ENCODE measurements at places on chromosomes 16 and 17. TPM values are rescaled to one million over a fixed set of nuclear protein-coding genes. Genes with fewer than 3 reads are reported as not detected.

NAA60 gene
- total RNA-seq, result 36.3 TPM

CACNG1 gene
- total RNA-seq, result not detected

PRKCB gene
- 10.6 TPM for total RNA-seq

KRT39 gene
- not detected for total RNA-seq

HAS3 gene
- 0.99 TPM for total RNA-seq

ASPSCR1 gene
- 57.4 TPM for total RNA-seq

KRTAP17-1 gene
- total RNA-seq, result not detected

RDM1 gene
- total RNA-seq, result not detected

WNK4 gene
- total RNA-seq, result 0.26 TPM

DNA sequence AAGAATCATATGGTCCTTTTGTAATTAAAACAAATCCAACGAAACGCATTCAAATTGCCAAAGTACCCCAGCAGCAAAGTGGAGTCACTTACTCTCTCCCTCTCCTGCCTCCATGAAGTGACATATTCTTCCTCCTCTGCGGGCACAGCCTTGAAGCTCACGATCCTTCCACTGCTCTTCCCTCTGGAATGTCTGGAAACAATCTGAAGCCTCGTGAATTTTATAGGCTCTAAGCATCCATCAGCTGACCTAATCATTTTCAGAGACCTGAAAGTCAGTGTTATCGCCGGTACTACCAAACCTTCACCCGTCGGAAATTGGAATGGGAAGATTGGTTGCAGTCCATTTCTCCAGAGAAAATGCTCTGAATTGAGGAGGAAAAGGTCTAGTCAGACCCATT lies 134.5 kb upstream of the FOXF1 start:
- no peak for DNase-seq

GRCh38 chr17:82874011-82874835 lies 34.4 kb upstream of the ZNF750 start:
- DNase-seq, result no peak

DNA sequence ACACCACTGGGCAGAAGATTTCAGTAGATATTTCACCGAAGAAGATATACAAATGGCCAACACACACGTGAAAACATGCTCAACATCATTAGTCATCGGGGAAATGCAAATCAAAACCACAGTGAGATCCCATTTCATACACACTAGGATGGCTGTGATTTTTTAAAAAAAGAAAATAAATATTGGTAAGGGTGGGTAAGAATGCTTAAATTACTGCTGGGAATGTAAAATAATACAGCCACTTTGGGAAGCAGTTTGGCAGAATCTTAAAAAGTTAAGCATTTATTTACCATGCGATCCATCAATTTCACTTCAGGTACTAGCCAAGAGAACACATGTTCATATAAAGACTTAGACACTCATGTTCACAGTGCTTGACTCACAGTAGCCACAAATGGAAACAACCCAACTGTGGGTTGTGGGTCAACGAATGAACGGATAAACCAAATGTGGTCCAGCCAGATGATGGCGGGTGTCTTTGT lies 6.5 kb upstream of the C16orf74 start:
- DNase-seq, result no peak

DNA sequence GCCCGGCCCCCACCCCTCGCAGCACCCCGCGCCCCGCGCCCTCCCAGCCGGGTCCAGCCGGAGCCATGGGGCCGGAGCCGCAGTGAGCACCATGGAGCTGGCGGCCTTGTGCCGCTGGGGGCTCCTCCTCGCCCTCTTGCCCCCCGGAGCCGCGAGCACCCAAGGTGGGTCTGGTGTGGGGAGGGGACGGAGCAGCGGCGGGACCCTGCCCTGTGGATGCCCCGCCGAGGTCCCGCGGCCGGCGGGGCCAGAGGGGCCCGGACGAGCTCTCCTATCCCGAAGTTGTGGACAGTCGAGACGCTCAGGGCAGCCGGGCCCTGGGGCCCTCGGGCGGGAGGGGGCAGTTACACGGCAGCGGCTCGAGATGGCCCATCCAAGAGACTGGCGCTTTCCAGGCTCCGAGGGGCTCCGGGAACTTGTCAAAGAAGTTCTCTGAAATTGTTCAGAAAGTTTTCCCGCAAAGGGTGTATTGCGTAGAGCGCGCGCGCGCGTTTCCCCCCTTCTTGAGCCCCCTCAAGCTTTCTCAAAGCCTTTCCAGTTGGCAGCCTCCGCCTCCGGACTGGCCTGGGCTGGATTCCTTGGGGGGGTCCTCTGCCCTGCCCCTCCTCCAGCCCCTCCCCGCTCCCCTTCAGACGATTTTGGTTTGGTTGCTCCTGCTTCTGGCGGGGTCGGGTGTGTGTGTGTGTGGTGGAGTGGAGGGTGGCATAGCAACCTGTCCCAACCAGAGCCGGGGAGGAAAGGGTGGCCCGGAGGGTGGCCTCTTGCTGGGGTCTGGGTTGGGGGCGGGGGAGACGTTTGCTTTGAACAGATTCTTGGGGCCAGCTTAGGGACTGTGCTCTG lies 504 bp downstream of the ERBB2 start:
- DNase-seq, result no peak

- DNase-seq, result no peak
Measured at GRCh38 chr17:60091908-60092331, 13.2 kb upstream of the HEATR6 start.

- no peak for DNase-seq
Measured at GRCh38 chr16:80303691-80304090, 237.1 kb upstream of the DYNLRB2 start.

DNA sequence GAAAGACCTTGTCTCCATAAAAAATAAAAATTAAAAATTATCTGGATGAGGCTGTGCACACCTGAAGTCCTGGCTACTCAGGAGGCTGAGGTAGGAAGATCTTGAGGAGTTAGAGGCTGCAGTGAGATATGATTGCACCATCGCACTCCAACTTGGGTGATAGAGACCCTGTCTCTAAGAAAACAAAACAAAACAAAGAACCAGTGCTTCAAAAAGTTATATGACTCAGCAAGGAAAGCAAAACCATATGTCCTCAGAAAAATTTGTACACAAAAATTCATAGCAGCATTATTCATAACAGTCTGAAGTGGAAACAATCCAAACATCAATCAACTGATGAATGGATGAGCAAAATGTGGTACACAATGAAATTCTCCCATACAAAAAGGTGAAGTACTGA lies 48.9 kb downstream of the SLFN5 start:
- no peak for DNase-seq

DNA sequence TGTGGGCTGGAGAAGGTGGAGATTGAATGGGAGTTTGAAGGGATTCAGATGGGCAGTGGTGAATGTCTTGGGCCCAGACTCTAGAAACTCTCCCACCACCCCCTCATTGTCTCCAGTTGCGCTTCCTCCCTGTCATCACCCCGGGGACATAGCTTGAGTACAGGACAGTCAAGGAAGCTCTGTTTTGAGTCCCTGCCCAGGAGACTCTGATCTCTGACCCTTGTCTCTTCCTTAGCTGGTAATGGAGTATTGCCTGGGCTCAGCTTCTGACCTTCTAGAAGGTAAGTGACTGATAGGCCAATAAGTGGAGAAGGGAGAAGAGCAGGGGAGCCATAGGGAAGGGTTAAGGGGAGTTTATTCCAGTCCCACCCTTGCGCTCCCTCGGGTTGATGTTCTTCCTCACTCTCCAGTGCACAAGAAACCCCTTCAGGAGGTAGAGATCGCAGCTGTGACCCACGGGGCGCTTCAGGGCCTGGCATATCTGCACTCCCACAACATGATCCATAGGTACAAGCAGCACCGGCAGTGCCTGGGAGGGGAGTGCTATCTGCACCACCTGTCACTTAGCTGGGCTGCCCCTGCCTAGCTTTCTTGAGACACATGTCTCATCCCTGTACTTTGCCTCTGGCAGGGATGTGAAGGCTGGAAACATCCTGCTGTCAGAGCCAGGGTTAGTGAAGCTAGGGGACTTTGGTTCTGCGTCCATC lies 5.0 kb downstream of the TAOK2 start:
- no peak for DNase-seq

- DNase-seq, result no peak
Measured at GRCh38 chr16:55846598-55847346, 13.9 kb upstream of the CES1 start.

DNA sequence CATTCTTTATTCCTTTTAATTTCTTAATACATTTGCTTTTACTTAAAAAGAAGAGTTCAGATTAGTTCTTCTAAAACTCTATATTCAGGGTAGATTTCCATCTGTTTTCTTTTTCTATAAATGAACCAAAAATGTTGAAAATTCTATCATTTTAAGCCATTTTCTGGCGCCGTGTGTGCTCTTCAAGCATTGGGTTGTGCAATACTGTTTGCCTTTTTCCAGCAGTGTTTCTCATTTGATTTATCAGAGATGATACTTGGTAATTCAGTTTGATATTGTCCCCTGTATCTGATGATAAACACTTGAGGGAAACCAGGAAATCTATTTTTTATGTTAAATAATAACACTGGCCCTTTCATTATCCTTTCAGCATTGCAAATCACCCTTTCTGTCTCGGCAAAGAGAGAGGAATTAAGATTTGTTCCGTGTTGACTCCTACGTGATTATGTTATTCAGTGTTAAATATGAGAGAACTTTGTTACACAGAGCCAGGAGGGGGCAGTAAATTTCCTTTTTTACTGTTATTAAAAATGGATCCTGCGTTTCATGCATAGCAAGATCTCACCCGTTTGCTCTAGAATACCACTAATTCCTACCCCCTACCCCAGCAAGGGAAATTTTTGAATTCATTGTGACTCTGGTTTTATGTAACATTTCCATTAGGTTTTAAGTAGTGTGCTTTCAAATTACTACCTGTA lies 606.9 kb upstream of the RBFOX1 start:
- DNase-seq, result no peak

- no peak for DNase-seq
Measured at GRCh38 chr17:68453991-68454665, 3.2 kb downstream of the WIPI1 start.

DNA sequence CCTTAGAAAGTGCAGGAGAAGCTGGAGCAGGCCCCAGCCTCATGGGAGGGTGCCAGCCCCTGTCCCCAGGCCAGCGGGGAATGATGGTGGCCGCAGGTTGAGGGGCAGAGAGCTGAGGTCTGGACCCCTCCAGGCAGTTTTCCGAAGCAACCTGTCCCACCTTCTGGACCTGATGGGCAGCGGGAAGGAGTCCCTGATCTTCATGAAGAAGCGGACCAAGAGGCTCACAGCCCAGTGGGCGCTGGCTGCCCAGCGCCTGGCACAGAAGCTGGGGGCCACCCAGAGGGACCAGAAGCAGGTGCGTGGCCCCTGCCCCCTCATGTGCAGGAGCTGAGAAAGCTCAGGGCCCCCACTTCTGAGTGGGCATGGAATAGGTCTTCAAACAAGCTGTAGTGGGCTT lies 36.8 kb downstream of the MGAT5B start:
- DNase-seq, result no peak

GRCh38 chr17:21297597-21297996 lies 13.1 kb downstream of the MAP2K3 start:
- DNase-seq, result no peak

DNA sequence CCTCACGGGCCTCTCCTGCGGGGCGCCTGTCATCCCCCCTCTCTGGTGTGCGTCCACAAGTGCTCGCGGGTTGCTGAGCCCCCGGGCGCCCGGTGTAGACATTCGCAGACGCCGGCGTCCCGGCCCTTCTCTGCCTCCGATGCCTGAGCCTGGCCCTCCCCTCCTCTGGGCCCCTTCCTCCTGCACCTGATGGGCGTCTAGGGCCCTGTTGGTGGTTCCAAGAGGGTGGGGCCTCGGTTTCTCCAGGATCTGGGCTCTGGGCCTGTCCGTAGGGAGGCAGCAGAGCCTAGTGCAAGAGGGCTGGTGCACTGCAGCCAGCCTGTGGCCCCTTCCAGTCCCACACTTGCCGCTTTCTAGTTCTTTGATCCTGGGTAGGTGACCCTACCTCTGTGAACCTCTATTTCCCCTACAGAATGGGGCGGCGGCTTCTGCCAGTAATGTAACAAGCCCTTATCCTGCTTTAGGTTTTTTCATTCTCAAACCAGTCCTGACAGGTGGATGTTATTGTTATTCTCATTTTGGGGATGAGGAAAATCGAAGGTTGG lies 623 bp downstream of the E4F1 start:
- peak; percentile 60 for DNase-seq

GRCh38 chr17:48002266-48002915 lies 31.5 kb downstream of the CDK5RAP3 start:
- no peak for DNase-seq

- DNase-seq, result no peak
Measured at GRCh38 chr16:64545768-64546167, 576.1 kb downstream of the CDH11 start.

DNA sequence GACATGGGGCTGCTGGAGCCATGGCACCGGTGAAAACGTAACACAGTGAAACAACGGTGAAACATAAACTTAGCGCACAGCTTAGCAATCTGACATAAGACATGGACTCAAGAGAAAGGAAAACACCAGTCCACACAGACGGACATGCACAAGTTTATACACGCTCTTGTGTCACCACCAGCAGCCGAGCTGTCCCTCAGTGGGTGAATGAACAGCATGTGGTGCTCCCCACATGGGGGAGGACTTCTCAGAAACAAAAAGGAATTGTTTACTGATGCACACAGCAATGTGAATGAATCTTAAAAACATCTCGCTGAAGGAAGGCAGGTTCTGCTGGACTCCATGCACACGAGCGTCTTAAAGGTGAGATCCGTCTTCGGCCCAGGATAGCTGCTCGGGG lies 34.2 kb downstream of the KLHDC4 start:
- DNase-seq, result no peak

DNA sequence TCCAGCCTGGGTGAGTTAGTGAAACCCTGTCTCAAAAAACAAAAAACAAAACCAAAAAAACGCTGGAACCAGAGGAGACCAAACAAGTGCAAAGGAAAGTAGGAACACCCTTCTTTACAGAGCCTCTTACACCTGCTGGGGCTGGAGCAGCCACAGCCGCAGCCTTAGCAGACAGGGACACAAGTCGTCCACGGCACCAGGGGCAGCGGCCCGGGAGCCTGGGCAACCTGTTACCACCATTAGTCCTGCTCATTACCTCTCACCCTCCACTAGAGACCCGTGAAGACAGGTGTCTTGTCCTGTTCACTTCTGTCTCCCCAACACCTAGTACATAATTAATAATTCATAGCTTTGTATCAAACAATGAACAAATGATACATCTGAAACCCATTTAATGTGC lies 83.6 kb downstream of the C16orf78 start:
- no peak for DNase-seq

- DNase-seq, result no peak
Measured at GRCh38 chr16:9895817-9896216, 286.4 kb downstream of the GRIN2A start.

DNA sequence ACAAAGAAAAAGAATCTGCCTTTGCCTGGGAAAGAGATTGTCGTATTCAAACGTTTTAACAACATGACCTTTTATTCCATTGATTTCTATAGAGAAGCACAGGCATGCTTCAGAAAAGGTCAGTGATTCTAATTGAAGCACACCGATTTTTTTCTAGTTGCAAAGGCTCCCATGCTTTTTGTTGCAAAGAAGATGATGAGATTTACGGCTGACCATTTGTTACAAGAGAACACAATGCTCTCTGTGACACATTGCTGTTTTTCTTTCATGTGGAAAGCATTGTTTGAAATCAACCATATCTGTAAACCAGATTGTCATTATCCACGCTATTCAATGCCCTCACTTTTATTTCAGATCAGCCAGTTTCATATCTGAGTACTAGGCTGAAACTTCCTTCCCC lies 99.8 kb downstream of the NLK start:
- no peak for DNase-seq

- DNase-seq, result no peak
Measured at GRCh38 chr17:75091855-75092327, 4.1 kb downstream of the SLC16A5 start.

- DNase-seq, result peak; percentile 26
Measured at GRCh38 chr16:28192806-28193529, 18.8 kb downstream of the XPO6 start.

- peak; percentile 91 for DNase-seq
Measured at GRCh38 chr16:66612422-66612821, 7.9 kb downstream of the CMTM3 start.

- no peak for DNase-seq
Measured at GRCh38 chr17:63438092-63439051, 7.7 kb downstream of the CYB561 start.
